NCI-H2107 (cell line): ENCODE measurements at places on chromosomes 2 and 18.

DNA sequence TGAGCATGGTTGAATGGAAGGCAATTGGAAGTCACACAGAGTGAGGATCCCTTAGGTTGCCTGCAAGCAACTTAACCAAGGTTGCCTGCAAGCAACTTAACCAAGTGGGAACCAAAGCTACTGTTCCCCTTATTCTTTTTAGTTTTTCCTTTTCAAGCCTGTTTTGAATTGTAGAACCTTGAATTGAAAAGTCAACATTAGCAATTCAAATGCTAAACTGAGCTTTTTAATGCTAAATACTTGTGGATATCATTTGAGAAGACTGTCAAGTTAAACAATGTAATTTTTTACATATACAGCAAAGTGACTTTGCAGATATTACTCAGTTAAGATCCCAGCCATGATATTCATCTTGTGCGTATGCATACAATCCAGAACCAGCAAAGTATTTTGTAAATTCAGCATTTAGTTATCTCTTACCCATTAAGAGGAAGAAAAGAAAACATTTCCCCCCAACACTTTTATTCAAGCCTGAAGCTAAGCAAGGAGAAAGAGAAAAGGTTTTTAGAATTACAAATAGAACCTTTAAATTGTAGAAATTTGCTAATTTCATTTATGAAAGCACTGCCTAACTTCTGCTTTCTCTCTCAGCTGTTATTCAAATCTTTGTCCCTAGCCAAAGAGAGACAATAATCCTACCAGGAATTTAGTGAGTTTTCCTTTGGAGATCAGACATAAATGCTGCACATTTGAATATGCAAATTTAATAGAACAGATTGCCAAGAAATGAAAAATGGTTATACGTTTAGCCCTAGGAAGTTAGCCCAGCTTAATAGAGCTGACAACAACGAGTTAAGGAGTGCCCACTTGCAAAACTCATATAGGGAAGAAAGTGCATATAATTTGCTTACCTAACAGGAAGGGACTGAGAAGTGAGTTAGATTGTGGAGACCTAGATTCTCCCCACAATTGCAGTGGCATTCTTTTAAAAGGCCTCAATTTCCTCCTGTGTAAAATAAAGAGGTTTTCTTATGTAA is 643.2 kb upstream of the PIK3C3 start:
- DNase-seq = no peak

GRCh38 chr2:177241711-177242120 is 22.8 kb downstream of the NFE2L2 start:
- no peak for DNase-seq

DNA sequence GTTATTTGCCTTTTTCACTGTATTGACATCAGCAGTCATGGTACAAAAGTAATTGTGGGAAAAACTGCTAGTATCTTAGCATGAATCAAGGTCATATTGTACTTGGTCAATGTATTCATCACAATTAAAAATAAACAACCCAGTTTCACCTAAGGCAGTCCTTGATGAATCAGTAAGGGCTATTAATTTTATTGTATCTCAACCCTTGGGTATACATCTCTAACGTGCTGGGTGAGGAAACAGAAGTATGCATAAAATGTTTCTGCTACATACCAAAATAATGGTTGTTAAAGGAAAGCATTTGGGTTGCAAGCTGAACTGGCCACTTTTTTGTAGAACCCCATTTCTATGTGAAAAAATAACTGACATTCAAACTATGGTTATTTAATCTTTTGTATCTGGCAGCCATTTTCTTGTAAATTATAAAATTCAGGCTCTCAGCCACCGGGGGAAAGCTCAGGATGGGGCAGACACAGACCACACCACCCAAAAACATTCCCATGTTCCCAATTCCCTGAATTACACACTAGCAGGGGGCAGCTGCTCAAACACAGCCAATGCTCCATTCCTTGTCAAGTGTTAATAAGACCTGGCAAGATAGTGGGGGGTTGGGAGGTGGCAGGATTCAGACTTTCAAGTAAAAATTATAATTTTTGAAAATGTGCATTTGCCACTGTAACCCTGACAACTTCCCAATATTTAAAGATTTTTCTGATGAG is 49.3 kb downstream of the OLA1 start:
- DNase-seq = no peak

DNA sequence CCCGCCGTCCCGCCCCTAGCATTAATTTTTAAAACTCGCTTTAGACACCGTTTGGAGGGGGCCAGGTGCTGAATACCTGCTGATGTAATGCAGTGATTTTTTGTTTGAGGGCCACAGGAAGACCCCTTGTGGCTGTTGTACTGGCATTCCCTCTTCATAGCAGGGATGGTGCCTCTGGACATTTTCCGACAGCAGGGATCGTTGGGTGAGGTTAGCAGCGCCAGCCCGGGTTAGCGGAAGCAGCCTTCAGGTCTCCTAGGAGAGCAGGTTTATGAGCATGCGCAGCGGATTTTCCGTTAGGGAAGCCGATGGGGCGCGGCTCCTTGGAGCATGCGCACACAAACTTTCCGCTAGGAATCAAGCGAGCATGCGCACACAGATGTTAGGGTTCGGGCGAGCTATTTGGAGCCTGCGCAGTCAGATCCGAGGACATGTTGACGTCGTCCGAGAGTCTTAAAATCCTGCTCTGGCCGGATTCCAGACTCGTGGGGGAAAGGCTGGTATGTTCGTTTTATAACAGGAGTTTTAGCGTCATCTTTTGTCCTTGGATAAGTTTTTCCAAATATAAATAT is 17.2 kb upstream of the C2orf74 start:
- peak; percentile 95 for DNase-seq

DNA sequence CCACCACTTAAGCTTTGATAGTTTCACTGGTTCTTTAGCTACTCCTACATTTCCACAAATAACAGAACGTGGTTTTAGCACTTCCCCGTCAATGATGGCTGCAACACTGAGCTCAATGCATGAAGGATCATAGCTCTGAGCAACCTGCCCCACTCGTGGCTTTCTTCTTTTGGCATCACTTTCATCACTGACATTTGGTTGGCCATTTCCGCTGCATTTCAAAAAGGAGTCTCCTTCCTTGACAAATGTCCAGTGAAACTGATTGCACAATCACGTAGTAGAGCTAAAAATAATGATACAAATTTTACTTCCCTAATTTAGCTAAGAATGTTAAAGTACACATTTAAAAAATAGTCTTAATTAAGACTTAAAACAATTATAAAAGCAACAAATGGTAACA is 205.2 kb upstream of the HDAC4 start:
- DNase-seq = no peak

DNA sequence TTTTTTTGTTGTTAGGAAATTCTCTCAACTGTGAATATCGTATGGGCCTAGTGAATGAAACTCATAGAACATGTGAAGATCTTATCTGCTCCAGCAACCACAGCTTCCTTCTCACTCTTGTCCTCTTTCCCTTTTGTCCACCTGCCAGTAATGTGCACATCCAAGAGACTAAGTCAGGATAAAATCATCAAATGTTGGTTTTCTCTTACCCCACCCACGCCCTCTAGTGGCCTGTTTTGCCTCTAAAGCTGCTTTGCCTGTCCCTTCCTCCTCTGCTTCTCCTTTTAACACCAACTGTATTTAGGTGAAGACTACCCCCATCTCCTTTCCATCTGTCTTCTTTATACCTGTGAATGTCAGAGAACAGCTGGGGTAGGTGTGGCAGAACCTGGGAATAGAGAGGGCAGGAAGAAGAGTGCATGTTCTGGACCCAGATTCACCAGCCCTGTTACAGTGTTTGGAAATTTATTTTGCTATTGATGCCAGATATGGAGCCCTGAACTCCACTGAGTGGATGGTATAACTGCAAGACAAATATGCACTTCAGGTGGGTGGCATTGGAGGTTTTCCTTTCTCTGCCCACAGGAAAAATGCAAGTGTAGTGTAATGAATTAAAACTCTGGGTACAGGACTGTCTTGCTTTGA is 8.4 kb upstream of the MGAT5 start:
- no peak for DNase-seq

DNA sequence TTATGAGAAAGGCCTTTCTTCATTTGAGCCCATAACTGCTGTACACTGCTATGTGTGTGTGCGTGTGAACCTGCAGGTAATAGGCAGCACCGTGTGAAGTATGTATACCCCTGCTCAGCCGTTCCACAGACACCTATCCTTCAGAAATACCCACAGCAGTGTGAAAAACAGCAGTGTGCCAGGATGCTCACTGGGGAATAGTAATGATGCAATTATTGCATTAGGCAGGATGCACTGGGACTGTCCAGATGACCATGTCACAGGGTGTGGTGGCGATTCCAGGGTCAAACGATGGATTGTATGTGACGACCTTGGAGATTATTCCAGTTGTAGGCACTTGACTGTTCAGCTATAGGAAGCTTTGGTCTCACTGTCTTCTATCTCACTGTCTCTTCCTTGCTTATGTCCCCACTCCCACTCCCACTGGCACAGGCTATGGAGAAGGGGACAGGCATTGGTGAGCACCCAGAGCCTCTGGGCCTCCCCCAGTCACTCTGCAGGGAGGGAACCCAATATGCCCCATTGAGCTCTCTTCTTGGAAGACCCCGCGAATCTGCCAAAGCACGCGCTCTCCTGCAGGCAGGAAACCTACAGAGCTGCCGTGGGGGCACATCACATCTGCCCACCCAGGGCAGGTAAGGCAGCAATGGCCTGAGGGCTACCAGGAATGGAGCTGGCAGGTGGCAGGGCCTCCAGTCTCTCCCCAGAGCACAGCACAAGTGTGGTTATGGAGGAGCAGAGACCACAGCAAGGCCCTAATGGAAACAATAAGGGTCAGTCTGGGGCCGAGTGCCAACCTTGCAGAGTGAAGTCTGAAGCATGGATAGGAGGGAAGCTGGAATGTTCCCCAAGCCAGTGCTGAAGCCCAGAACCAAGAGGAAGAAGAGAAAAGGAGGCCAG is 518.9 kb upstream of the RAB6C start:
- no peak for DNase-seq

DNA sequence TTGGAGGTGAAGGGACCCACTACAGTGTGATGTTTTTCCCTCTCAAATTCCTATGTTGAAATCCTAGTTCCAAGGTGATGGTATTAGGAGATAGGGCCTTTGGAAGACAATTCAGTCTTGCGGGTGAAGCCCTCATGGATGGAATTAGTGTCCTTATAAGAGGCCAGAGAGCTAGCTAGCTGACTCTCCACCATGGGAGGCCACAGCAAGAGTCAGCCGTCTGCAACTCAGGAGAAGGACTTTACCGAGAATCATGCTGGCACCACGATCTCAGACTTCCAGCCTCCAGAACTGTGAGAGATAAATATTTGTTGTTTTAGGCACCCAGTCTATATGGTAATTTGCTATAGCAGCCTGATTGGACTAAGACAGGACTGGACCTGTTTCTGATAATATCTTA is 461.4 kb downstream of the TSN start:
- DNase-seq = no peak

GRCh38 chr2:202881570-202881969 is 10.0 kb upstream of the ICA1L start:
- no peak for DNase-seq

GRCh38 chr2:48279344-48280090 is 250.4 kb upstream of the STON1 start:
- DNase-seq = no peak

- no peak for DNase-seq
Observed at GRCh38 chr18:10228326-10228725, 226.1 kb upstream of the APCDD1 start.

DNA sequence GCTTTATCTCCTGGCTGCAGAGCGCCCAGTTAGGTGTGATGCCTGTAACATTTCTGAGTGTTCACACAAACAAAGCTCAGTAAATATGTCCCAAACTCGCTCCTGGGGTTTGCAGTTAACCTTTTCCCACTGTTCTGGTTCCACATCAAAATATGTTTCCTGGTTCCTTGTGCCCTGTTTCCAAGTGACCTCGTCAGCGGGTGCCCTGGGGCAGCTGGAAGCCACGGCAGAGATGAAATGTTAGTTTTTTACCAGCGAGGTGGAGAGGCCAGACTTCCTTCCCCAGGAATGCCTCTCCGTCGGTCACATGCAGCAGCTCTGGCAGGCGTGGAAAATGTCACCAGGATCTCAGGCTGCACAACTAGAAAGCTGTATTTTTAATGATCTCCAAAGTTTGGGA is 18.2 kb downstream of the NFATC1 start:
- no peak for DNase-seq

DNA sequence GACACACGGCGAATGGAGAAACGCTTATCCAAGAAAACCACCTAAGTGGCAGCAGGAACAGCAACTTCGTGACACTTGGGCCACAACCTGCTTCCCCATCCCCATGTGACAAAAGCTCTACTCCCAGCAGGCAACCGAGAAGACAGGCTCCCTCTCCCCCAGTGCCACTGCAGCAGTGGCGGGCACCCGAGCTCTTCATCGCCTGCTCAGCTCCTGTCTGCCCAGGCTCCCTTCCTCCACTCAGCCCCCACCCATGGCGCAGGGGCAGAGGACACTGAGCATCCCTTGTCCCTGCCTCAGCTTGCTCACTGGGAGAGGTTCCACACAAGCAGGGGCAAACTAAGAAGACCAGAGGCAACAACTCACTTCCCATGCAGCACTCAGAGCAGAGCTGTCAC is 22.9 kb downstream of the SLC66A2 start:
- no peak for DNase-seq

DNA sequence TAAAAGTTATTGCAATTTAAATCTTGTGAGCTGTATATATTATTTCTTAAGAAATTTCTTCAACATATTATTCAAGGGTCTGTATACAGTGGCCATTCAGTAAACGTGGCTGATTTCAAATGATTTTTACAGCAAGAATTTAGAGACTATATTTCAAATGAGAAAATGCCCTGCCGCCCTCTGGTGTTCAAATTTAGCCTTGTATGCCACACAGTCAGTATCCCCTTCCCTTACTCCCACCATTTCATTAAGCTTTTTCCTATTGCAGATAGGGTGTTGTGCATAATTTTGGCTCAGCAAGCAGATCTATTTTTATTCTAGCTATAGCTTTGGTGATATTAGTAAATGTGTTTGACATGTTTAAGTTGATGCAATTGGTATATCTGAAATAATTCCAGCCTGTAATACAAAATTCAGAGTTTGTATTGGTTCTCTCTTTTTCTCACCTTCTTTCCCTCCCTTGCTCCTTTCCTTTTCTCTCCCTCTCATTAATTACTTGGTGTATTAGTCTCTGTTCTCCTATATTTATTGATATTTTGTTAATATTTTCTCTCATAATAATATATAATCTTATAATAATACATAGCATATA is 22.8 kb upstream of the SCN7A start:
- DNase-seq = no peak

GRCh38 chr2:134441153-134441863 is 187.4 kb downstream of the MGAT5 start:
- DNase-seq = no peak
